ENCODE measurements at places on chromosomes 5 and 9. TPM values are rescaled to one million over a fixed set of nuclear protein-coding genes. Genes with fewer than 3 reads are reported as not detected.

Gene DIPK1B
- not detected for total RNA-seq

DNA sequence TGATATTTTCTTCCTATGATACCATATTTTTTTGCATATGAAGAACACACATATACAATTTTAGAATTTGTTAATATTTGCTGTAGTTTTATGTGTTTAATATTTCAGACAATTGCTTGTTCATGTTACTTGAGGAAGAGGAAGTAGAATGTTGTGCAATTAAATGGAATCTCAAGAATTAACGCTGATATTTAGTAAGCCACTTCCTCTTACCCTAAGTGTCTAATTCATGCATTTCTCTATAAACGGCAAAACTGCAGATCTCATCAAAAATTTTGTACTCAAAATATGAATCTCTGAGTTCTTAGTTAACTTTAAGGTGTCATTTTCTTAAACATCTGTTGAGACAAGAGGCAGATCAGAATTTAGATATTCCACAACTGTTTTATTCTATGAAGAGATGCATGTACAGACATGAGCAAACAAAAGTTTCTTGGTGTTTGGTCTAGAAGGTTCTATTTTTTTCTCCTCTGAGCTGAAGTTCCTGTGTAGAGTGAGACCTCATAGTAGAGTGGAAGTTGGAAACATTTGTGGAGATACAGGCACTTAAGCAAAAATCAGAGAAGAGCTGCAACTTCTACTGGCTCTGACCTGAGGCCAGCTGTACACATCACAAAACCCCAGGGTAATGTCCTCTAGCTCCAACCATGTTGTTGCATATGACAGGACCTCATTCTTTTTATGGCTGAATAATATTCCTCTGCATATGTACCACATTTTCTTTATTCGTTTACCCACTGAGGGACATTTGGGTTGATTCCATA lies 16.6 kb upstream of the TGFBI start:
- no peak for DNase-seq

DNA sequence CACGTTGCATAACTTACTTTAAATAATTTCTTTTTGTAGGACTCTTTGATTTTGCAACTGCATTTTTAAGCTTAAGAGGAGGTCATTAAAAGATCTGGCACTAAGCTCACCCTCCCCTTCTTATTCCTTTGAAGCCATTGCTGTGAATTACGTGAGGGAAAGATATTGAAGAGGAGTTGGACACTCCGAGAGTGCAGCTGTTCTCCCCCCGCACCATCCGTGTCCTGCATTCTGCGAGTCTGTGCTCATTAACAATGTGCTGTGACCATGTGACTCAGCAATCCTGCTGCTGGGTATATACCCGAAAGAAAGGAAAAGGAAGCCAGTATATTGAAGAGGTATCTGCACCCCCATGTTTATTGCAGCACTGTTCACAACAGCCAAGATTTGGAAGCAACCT lies 40.0 kb downstream of the NXNL2 start:
- DNase-seq: no peak

DNA sequence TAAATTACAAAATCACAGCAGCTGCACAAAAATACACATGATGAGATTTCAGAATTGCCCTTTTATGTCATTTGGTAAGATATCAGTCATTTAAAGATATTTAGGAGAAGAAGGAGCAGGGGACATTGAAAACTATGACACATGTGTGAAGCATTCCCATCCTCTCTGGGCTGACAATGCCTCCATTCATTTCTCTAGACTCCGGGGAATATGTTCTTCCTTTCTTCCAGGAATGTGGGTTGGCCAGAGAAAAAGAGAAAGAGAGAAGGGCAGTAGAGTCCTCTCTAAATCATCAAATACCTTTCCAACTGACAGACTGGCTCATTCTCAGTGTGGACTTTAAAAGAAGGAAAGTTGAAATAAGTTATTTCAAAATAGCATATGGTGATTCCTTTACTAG lies 205.6 kb upstream of the ADAMTSL1 start:
- no peak for DNase-seq

DNA sequence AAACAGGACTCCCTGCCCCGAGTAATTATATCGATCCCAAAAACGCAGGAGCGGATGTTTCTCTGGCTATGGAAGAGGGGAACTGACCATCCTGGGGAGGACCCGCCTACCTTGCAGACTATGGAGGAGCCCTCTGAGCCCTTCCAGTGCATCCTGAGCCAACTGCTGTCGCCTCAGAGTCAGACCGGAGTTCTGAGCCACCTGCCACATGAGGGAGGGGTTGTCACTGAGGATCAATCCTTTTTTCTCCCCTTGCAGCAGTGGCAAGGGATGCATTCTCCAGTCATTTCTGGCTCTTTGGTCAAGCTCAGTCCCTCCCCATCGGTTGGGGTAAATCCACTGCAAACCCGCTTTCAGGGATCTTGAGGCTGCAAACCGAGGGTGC lies 709 bp downstream of the FANCG start:
- DNase-seq: no peak

DNA sequence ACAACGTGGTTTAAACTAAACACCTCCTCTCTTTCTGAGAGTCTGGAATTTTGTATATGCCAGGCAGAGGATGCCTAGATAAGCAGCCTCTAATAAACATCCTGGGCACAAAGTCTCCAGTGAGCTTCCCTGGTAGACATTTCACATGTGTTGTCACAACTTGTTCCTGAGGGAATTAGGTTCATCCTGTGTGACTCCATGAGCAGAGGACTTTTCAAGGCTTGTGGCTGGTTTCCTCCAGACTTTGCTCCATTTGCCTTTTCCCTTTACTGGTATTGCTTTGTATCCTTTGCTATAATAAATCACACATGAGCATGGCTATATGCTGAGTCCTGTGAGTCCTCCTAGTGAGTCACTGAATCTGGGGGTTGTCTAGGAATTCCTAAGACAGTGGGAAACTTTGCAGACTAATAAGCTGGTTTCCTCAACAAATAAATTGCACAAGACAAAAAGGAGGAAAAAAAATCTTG lies 77.4 kb downstream of the NR2F1-AS1 start:
- no peak for DNase-seq

DNA sequence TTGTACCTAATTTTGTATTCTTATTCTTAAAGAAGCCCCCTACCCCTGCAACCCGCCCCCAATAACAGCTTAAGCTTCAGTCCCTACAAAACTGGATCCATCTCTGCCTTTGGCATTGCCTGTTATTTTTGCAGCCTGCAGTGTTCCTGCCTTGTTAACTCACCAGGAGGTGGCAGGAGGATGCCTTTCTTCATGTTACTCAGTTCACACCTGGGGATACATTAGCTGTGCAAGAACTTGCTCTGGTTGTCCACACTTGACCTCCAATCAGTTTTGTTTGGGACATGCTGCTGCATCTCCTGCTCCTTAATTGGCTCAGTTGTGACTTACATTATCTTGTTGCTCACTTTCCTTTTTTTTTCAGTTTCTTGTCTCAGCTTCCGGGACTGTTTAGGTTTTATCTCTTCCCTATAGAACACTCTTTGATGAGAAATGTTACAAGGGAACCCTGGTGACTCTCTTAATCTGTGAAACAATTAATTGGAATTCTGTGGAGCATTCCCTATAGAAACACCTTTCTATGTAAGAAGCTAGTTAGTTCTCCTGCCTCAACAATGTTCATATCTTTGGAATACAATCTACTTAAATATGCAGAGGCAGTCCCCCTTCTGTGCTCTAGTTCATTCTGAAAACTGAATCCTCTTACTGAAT lies 467.7 kb upstream of the ACO1 start:
- DNase-seq: no peak

DNA sequence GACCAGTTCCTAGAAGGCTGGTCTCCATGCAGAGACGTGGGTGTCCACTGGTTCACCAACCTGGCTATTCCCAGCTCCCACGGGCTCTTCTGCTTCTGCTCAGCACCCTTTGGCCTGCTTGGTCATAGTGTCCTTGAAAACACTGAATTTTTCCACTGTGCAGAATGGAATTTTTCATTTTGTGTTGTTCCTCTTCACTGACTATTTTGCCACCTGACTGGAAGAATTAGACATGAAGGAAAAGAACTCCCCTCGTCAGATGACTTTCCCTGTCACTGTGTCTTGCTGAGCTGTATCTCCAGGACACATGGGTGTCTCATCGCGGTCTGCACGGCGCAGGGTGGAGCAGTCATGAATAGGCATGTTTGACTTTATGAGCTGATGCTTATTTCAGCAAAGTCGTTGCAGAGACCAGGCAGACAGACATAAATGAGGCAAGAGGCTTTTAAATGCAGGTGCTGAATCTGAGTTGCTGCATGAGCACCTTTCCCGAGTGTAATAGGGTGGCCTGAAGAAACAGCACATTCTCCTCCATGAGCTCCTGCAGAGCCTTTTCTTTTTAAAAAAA lies 50.2 kb upstream of the SEMA4D start:
- no peak for DNase-seq

GRCh38 chr9:20015427-20015931 lies 226.6 kb upstream of the SLC24A2 start:
- peak; percentile 47 for DNase-seq

DNA sequence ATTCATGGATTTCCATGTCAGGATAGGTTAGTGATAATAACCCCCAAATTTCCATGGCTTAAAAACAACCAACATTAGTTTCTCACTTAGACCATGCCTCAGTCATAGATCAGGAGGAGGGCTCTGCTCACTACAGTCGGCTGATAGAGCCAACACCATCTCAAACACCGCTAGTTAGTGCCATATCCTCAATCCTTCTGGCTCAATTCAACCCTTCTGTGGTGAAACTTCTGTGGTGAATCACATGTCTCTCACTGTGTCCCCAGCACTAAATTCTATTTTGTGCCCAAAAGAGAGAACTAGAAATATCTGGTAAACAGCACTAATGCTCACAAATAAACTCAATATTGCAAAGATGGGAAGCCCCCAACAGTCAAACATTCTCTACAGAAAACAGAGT lies 21.1 kb downstream of the ECPAS start:
- DNase-seq: no peak

DNA sequence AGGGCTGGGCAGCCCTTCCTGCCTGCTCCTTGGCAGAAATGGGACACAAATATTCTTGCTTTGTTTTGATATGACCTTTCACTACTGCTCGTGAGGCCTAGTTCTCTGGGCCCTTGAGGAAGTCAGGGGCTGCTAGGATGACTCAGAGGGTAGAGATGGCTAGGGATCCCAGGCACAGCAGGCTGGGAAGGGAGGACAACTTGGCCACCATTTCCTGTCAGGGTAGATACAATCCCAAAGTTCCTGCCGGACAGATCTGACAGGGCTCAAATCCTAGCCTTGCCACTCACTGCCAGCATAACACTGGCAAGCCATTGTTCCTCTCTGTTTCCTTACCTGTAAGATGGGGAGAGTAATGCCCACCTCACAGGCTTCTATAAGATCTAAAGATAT lies 31.7 kb upstream of the MEIKIN start:
- DNase-seq: no peak

Gene DIRAS2
- total RNA-seq: not detected

Measured in naive thymus-derived CD4-positive, alpha-beta T cell (primary cell).